ENCODE measurements at places on chromosomes 7 and 10.

GRCh38 chr7:140726281-140726680 lies 29.8 kb downstream of the NDUFB2 start:
- DNase-seq: no peak

DNA sequence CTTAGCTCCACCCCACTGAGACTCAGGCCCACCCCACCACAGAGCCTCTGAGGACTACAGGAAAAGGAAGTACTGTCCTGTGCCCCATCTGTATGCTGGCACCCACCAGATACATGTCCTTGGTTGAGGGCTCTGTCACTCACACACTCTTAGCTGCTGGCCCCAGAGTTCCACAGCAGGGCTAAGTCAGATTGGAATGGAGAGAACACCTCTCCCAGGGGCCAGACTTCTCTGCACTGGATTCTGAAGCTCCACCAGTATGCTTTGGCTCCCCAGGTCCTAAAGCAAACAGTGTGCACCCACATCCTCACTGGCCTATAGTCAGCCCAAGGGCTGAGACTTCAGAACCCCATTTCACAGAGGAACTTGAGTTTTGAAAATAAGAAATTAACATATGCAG lies 103.2 kb upstream of the PPP2R2D start:
- DNase-seq: no peak

- DNase-seq: no peak
Observed at GRCh38 chr7:152663931-152664330, 12.0 kb downstream of the XRCC2 start.

DNA sequence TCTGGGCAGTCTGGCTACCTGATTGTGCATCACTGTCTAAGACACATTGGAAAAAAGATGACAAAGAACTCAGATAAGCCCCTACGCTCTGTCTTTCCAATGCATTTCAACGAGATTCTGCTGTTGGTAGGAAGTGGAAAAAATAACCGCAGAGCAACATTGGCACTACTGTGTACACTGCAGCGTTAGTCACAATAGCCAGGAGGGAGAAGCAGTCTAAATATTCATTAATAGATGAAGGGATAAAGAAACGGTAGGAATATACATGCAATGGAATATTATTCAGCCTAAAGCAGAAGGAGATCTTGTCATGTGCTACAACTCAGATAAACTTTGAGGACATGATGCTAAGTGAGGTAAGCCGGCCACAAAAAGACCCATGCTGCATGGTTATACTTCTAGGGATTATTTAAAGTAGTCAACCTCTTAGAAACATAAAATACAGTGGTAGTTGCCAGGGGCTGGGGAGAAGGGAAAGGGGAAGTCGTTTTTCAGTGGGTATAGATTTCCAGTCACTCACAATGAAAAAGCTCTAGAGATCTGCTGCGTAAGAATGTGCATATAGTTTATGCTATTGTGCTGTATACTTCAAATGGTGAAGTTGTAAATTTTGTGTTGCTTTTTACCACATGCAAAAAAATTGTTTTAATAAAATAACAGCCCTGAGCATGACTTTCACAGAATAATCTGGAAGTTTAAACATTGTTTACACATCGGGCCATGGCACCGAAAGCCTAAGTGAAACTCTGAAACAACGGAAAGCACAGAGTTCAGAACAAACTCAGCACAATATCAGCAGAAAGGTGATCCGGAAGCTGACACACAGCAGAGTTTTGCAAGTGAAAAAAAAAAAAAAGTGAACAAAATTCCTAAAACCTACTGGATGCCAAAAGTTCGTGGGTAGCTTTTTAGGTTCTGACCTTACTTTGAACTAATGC lies 40.1 kb downstream of the ELMO1 start:
- DNase-seq: no peak

DNA sequence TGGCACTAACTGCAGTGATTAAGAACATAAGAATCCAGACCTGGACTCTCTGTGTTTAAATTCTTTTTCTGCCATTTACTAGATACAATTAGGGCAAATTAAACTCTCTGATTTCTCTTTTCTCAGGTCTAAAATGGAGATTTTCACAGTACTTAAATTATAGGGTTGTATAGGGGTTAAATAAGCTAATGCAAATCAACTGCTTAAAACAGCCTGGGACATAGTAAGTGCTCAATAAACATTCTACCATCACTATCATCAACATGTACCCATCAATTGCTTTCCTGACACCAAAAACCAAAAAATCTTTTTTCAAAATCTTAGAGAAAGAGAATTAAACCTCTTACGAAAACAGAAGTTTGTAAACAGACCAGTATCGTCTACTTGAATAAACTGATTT lies 4.5 kb downstream of the ZNF800 start:
- no peak for DNase-seq

DNA sequence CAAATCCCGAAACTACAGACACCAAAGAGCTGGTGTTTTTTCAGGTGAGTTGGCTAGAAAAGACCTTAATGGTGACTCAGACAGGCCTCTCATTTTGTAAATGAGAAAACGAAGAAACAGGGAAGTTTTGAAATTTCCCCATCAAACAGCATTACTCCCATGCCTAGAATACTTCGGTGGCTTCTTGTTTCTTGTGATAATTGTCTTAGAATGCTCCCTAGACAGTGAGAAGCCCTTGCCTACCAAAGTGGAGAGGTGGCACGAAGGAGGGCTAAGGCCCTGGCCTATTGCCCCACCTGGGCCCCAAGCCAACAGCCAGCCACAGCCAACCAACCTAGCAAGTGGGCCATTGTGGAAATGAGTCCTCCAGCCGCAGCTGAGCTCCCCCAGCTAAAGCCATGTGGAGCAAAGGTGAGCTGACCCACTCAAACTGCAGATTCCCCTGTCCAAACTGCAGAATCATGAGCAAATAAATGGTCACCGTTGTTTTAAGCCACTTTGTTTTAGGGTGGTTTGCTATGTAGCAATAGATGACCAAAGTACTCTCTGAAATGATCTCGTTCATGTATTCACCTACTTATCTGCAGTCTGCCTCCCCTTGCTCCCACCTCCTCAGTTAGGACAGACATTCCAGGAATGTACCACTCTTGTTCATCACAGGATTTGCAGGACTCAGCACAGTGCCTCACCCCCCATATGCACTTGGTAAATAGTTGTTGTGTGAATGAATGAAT lies 97.7 kb upstream of the FGFR2 start:
- no peak for DNase-seq

GRCh38 chr7:101678658-101679057 lies 49.6 kb upstream of the MYL10 start:
- no peak for DNase-seq

- no peak for DNase-seq
Observed at GRCh38 chr7:155224116-155224811, 73.4 kb upstream of the INSIG1 start.

- no peak for DNase-seq
Observed at GRCh38 chr7:18163091-18163490, 135.4 kb upstream of the PRPS1L1 start.

DNA sequence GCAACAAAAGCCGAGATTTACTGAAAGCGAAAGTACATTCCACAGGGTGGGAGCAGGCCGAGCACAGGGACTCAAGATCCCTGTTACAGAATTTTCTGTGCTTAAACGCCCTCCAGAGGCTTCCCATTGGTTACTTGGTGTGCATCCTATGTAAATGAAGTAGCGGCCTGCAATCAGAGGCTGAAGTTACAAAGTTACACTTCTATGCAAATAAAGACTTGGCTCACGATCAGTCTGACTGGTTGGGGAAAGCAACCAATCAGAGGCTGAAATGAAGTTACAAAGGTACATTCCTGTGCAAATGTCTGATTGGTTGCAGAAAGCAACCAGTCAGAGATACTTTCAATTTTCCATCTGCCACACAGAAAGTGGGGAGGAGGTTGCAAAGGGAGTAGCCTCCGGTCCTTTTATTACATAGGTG lies 4.1 kb downstream of the ACBD7 start:
- no peak for DNase-seq

- no peak for DNase-seq
Observed at GRCh38 chr10:125146791-125147579, 13.4 kb downstream of the CTBP2 start.

DNA sequence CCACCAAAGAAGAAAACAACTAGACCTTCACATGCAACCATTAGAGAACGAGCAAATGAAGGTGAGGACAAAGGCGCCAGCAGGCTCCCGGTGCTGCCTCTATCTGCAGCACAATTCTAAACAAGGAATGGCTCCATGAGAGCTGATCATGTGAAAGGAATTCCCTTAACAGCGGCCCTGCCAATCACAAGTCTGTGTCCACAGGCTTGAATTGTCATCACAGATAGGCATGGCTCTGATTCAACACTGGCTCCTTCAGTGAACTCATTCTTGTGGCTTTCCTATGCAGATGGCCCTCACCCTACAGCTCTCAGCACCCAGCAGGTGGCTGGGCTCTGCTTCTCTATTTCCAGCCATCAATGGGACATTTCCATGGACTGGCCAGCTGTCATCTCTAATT lies 36.2 kb downstream of the LAMB1 start:
- DNase-seq: no peak

GRCh38 chr10:63157845-63158624 lies 24.9 kb downstream of the NRBF2 start:
- DNase-seq: peak; percentile 9

DNA sequence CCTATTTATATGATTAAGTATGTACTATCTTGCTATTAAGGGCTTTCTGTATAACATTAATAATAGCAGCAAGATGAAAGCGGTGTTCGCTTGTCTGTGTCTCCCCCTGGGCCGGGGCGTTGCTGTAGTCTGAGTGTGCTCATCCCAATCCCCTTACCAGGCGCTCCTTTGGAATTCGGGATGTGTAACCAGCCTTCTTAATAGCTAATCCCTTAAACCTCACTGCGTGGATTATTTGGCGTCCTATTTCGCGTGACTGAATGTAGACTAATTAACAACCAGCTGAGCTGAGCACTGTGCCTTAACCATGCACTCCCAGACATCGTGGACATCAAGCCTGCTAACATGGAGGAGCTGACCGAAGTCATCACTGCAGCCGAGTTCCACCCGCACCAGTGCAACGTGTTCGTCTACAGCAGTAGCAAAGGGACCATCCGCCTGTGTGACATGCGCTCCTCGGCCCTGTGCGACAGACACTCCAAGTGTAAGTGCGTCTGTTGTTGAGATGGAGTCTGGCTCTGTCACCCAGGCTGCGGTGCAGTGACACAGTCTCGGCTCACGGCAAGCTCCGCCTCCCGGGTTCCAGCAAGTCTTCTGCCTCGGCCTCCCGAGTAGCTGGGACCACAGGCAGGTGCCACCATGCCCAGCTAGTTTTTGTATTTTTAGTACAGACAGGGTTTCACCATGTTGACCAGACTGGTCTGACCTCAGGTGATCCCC lies 36.6 kb downstream of the BNIP3 start:
- no peak for DNase-seq

GRCh38 chr7:107659666-107660065 lies 962 bp upstream of the SLC26A4 start:
- DNase-seq: no peak

- no peak for DNase-seq
Observed at GRCh38 chr10:47364911-47365310, 16.7 kb downstream of the RBP3 start.

- no peak for DNase-seq
Observed at GRCh38 chr10:80945264-80945880, 407.7 kb downstream of the SH2D4B start.

DNA sequence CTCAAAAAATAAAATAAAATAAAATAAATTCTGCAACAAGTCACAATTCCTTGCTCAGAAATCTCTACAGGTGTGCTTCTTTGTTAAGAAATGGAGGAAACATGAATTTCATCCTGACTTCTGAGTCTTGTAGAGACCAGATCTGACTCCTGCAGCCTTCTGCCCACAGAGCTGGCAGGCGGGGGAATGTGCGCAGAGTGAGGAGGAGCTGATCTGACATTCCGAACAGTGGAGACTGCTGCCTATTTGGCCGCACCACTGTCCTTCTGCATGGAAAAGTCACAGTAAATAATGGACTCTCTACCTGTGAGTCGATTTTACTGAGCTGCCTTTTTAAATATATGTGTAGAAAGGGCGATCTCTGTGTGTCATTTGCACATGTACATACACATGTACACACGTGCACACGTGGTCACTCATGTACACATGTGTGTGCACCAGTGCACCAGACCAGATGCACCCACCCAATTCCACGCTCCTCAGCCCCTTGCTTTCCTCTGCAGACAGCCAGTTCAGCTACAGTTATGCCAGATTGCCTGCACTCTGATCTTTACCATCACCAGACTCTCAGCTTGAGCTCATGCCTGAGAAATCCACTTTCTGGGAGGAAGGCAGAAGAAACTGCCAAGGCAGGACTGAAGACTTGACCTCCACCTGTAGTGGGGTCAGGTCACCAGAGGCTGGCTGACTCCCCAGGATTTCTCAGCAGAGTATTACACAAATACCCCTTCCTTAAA lies 54.9 kb downstream of the IKZF1 start:
- DNase-seq: no peak

- DNase-seq: no peak
Observed at GRCh38 chr7:149257146-149257545, 4.8 kb upstream of the ZNF783 start.

DNA sequence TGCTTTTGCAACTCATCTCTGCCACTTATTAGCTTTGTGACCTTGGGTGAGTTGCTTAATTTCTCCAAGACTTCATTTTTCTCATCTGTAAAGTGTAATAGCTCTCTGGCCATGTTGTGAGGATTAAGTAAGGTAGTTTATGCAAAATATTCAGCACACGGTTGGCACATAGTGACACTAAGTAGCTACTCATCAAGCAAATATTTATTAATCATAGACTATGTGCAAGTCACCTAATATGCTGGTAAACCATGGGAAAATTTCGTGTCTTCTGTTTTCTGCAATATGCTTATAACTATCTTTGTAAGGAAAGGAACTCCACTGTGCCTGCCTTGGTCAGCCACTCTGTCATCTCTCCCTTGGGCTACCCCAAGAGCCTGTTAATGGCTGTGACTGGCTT lies 50.3 kb upstream of the EGR2 start:
- DNase-seq: no peak

DNA sequence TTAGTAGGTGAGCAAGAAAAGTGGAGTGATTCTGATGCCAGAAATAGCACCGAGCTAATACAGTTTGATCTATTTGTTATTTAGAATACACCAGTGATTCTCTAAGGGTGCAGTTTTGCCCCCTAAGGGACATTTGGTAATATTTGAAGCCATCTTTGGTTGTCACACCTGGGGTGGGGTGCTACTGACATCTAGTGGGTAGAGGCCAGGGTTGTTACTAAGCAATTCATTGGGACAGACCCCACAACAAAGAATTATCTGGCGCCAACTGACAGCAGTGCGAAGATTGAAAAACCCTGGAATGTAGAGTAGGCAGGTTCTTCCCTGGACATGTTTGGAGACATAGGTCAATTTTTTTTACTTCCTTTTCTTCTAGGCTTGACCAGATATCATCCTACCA lies 14.6 kb downstream of the PALS2 start:
- peak; percentile 13 for DNase-seq
